ENCODE measurements at places on chromosomes 7 and 10. TPM values are rescaled to one million over a fixed set of nuclear protein-coding genes. Genes with fewer than 3 reads are reported as not detected.

DNA sequence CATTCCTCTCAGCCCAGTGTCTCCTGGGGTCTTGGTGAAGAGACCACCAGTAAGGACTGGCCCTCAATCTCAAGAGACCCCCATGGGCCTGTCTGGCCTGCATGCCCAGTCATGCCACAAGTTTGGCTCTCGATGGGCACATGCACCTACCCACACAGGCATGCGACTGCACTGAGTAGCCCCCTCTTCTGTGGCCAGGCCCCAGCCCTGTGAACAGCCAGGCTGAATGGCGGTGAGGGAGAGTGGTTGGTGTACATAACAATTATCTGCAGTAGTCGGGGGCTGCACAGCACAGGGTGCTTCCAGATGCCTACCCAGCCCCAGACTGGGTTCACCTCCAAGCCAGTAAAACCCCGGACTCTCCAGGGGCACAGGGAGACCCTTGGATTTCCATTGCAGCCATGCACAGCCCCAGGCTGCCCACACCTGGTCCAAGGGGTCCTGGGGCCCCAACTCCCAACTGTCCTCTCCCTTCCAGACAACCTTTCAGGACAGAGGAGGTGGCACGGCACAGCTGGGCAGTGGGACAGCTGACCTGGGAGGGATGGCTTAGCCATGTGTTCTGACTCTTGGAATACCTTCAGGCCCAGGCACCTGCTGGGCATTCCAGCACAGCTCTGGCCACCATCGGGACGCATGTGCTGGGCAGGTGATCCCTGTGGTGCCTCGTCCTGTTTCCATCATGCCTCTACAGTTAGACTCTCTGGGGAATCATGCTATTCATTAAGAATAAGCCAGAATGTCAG, 21.0 kb upstream of the CSGALNACT2 start:
- no peak for DNase-seq

DNA sequence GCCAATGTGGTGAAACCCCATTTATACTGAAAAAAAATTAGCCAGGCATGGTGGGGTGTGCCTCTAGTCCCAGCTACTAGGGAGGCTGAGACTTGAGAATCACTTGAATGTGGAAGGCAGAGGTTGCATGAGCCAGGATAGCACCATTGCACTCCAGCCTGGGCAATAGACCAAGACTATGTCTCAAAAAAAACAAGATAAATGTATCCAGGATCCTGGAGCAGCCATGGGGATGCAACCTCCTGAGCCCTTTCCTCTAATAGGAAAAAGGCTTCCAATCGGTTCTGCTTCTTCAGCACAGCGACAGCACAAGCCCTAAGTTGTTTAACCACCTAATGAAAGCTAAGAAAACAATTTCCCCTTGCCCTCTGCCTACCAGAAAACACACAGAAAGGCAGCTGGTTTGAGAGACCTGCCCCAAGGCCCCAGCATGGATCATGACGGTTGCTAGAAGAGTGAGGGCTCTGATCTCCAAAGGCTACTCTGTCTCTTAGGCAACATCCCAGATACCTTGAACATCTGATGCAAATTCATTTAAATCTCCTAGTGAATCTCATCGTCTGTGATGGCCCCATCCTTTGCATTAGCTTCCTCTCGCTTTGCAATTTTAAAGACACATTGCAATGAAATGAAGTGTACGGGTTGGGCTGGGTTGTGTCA, 220.8 kb downstream of the ARHGAP21 start:
- DNase-seq = no peak

DNA sequence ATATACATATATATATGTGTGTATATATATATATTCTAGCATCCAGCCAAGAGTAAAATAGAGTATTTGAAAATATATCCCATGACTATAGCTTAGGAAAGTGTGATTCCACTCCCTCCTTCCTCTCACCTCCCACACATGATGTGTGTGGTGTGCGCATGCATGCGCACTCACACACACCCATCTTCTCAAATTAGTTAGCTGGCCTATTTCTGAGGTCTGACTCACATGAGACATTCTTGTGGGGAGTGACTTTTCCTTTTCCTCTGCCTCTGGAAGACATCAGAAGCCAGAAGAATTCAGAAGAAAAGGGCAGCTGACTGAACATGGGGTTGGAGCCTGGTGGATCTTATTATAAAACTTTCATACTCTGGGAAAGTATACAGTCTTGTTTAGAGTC, 793.5 kb upstream of the ZNF722 start:
- DNase-seq = no peak

Gene ITPRID1
- not detected for total RNA-seq

Gene MDH2
- total RNA-seq = 24.3 TPM

All from uterus (tissue), 4 donors.